ENCODE measurements at places on chromosomes 5 and 9.

DNA sequence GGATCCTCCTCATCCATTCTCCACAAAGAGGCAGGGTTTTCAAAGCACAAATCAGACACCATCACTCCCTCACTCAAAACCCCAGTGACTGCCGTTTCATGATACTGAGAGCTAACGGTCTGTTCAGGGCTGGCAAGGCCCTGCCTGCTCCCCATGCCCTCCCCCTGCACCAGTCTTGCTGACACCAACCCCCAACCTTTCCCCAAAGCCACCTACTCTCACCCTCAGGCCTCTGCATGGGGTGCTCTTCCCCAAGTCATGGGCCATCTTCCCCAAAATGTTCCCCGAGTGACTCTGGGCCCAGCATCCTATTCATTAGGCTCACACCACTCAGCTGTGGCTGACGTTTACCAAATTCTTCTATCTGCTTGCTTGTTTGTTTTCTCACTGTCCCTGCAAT, 21.7 kb upstream of the OLFM1 start:
- no peak for DNase-seq
- H3K27me3 ChIP-seq = no peaks in the 10 kb centered on the region
- H3K4me3 ChIP-seq = no peak overlapping the region
- H3K27ac ChIP-seq = no peak overlapping the region

DNA sequence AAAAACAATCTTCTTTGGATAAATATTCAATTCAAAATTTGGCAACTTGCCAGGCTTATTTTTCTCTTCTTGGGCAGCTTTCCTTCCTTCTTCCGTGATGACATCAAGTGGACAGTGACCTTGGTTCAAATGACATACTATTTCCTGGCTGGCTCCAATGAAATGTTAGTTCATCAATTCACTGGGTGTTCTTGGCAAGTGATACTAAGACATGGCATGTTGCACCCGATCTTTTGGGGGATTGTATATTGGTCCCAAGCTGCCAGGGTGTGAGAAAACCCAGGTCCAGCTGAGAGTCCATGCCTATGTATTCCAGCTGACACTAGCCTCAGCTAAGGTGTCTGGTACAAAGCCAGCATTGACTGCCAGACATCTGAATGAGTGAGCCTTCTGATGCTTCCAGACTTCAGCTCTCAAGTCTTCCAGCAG, 252.9 kb downstream of the MAT2B start:
- H3K27ac ChIP-seq = no peak overlapping the region
- H3K4me3 ChIP-seq = no peak overlapping the region
- H3K36me3 ChIP-seq = no peaks in the 10 kb centered on the region

DNA sequence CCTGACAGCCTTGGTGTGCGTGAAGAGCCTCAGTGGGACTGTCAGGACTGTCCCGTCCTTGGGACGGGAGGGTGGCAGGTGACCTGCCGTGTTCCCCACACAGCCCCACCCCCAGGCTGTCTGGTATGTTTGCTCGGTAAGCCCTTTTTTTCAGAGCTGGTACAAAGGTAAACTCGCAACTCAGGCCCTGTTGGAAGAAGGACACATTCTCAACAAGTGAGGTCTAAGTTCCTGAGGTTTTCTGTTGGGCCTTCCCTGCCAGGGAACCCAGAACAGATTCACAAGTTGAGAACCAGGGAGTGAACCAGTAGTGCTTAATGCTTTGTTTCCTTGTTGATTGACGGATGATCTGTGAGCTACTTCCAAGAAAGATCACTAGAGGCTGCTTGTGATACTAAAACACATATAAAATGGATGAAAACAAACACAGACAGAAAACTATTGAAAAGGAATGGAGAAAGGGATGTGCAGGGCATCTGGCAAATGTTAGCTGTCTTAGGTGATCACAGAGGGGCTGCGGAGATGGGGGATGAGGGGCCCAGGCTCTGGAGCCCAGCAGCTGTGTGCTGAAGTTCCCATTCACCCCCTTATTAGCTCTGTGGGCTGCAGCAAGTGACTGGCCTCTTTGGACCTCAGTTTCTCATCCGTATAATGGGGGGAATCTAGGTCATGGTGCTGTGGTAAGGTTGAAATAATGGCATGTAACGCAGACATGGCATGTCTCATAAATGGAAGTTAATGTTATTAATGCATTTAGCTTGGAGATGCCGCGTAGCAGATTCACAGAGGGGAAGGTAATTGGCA, 2.7 kb downstream of the NDST1 start:
- H3K27ac ChIP-seq = no peak overlapping the region
- no peaks in the 10 kb centered on the region for H3K4me1 ChIP-seq
- no peaks in the 10 kb centered on the region for H3K27me3 ChIP-seq
- no peaks in the 10 kb centered on the region for H3K36me3 ChIP-seq
- no peak for DNase-seq
- no peak overlapping the region for H3K4me3 ChIP-seq

DNA sequence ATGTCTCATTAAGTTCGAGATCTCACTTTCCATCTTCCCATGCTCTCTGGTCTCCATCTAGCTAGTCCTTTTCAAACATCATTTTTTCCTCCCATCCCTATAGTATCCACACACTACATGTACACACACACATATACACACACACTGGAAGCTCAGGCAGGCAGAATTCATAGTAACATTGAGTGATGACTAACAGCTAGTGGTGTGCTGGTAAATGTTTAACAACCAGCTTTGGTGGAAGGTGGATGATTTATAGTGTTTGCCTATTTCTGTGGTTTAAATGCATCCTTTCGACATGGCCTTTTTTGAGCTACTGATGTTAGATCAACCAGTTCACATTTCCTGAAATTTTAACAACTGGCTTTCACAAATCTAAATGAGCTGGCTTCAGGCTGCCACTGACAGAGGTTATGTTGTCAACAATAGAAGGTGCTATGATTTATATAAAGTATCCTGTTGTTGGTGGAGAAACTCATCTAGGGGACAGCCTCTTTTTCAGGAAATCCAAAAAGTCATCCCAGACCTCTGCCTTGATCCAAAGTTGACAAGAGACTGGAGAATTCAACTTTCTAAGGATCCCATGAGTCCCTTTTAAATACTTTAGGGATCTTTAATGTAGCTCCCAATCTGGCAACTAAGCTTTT, 117.8 kb downstream of the CCDC192 start:
- H3K4me1 ChIP-seq = no peaks in the 10 kb centered on the region
- no peak for DNase-seq
- H3K4me3 ChIP-seq = no peak overlapping the region
- H3K27ac ChIP-seq = no peak overlapping the region
- H3K36me3 ChIP-seq = no peaks in the 10 kb centered on the region
- H3K27me3 ChIP-seq = no peaks in the 10 kb centered on the region

GRCh38 chr9:28600226-28600625, 1026.9 kb upstream of the C9orf72 start:
- no peaks in the 10 kb centered on the region for H3K4me1 ChIP-seq
- no peaks in the 10 kb centered on the region for H3K36me3 ChIP-seq
- H3K27ac ChIP-seq = no peak overlapping the region

- no peak for DNase-seq
- peaks cover 4% of the 10 kb centered on the region for H3K36me3 ChIP-seq
- H3K27ac ChIP-seq = peak overlapping the region; percentile 64
- H3K27me3 ChIP-seq = no peaks in the 10 kb centered on the region
- H3K4me1 ChIP-seq = peaks cover 57% of the 10 kb centered on the region
Observed at GRCh38 chr5:111238431-111239225, 14.4 kb downstream of the CAMK4 start.

GRCh38 chr5:34632807-34633422, 23.2 kb upstream of the RAI14 start:
- no peaks in the 10 kb centered on the region for H3K4me1 ChIP-seq
- H3K27me3 ChIP-seq = no peaks in the 10 kb centered on the region
- no peaks in the 10 kb centered on the region for H3K36me3 ChIP-seq

DNA sequence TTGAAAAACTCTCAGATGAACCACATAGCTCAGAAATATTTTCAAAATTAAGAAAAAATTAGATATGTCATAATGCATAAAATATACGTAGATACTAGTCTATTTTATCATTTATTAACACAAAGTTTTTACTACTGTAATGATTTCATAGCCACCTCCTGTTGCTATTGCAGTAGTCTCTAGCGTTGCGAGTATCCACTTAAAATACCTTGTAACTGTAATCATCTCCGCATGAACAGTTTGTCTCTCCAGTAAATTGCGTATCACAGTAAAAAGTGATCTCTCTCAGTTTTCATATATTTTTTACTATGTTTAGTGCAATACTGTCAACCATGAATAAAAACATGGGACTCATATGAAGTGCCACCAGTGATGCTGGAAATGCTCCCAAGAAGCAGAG, 417.9 kb upstream of the ZNF462 start:
- H3K4me3 ChIP-seq = no peak overlapping the region
- no peaks in the 10 kb centered on the region for H3K36me3 ChIP-seq
- no peaks in the 10 kb centered on the region for H3K4me1 ChIP-seq
- DNase-seq = no peak

- no peak overlapping the region for H3K4me3 ChIP-seq
- DNase-seq = no peak
- no peaks in the 10 kb centered on the region for H3K27me3 ChIP-seq
- H3K27ac ChIP-seq = no peak overlapping the region
- no peaks in the 10 kb centered on the region for H3K36me3 ChIP-seq
Observed at GRCh38 chr9:109868722-109869121, 88.7 kb downstream of the PALM2AKAP2 start.

DNA sequence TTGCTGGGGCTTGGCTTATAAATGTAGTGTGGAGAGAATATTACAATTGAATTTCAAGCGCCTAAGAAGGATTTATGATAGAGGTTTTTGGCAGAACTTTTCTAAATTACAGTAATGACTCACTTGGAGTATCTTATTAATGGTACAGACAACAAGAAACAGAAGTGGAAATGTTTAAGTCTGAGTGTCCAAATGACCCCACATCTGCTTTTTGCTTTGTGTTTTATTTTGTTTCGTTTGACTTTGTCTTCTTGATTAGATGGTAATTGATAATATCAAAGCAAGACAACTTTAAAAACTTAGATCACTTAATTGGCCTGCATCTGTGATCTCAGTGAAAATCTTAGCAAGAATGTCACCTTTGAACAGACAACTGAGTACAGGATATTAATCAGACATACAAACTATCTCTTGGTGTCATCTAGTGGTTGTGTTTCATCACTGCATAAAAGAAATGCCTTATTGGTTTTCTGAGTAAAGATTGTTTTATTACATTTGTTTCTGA, 577.4 kb downstream of the ISL1 start:
- H3K27ac ChIP-seq = no peak overlapping the region
- H3K27me3 ChIP-seq = no peaks in the 10 kb centered on the region
- H3K4me1 ChIP-seq = no peaks in the 10 kb centered on the region
- no peaks in the 10 kb centered on the region for H3K36me3 ChIP-seq

- H3K4me3 ChIP-seq = no peak overlapping the region
- H3K4me1 ChIP-seq = no peaks in the 10 kb centered on the region
- no peaks in the 10 kb centered on the region for H3K27me3 ChIP-seq
- no peak overlapping the region for H3K27ac ChIP-seq
- no peak for DNase-seq
Observed at GRCh38 chr5:119031011-119031886, 39.6 kb upstream of the DMXL1 start.

DNA sequence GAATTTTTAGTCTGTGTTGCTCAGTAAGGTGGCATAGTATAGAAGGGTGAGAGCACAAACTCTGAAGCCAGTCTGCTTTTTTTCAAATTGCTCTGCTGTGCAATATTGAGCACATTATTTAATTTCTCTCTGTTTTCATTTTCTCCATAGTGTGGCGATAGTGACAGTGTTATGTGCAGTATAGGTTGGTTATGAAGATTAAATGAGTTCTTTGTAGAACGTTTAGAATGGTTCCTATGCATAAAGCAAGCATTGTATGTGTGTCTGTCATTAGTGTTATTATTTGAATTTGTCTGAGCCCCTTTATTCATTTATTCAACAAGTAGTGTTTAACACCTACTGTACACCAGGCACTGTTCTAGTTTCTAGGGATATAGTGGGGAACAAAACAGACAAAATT, 9.2 kb downstream of the PRR16 start:
- no peak overlapping the region for H3K27ac ChIP-seq
- no peak overlapping the region for H3K4me3 ChIP-seq
- no peaks in the 10 kb centered on the region for H3K4me1 ChIP-seq

GRCh38 chr9:125919565-125919964, 172.4 kb downstream of the PBX3 start:
- H3K36me3 ChIP-seq = no peaks in the 10 kb centered on the region
- H3K4me3 ChIP-seq = no peak overlapping the region
- no peaks in the 10 kb centered on the region for H3K4me1 ChIP-seq
- H3K27me3 ChIP-seq = no peaks in the 10 kb centered on the region
- no peak for DNase-seq
- H3K27ac ChIP-seq = no peak overlapping the region

GRCh38 chr5:135169753-135170152, 135.7 kb upstream of the PITX1 start:
- H3K27ac ChIP-seq = no peak overlapping the region
- DNase-seq = no peak
- H3K4me1 ChIP-seq = no peaks in the 10 kb centered on the region

DNA sequence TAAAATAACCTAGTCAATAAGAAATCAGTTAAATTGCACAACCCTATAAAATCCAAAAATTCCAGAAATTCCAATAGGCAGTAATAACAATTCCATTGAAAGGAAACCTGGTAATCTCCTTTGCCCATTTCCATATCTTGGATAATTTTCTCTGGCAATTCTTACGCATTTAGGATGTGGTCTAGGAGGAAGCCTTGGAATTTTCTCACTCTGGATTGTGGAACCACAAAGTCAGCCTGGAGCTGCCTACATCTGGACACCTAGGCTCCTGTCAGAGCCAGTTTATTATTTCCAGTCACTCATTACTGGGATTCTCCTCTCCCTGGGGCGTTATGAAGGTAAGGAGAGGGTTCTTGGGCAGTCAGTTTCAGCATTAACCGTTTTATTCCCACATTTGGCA, 40.3 kb upstream of the GNE start:
- H3K4me1 ChIP-seq = no peaks in the 10 kb centered on the region
- no peak for DNase-seq
- H3K27ac ChIP-seq = no peak overlapping the region
- H3K4me3 ChIP-seq = no peak overlapping the region
- no peaks in the 10 kb centered on the region for H3K36me3 ChIP-seq

DNA sequence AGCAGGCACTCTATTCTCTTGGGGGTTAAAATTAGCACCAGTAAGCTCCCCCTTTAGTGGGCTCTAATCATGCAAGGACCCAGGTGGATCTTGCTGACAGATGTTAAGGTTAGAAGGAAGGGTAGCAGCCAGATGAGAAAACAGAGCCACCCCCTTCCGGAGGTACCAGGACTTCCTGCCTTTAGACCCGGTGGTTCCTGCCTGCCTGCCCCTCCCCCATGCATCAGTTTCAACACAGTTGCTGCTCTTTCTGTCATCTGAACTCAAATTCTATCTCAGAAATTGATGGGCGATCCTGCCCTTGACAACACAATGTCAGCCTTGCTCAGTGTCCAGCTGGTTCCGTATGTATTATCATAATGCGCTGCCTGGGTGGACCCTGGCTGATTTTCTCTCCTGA, 287.3 kb downstream of the EBF1 start:
- no peak overlapping the region for H3K4me3 ChIP-seq
- H3K4me1 ChIP-seq = no peaks in the 10 kb centered on the region
- H3K27me3 ChIP-seq = no peaks in the 10 kb centered on the region
- no peaks in the 10 kb centered on the region for H3K36me3 ChIP-seq

GRCh38 chr5:10984021-10984715, 223.1 kb upstream of the DAP start:
- no peak overlapping the region for H3K27ac ChIP-seq
- H3K36me3 ChIP-seq = no peaks in the 10 kb centered on the region
- H3K27me3 ChIP-seq = no peaks in the 10 kb centered on the region
- H3K4me3 ChIP-seq = no peak overlapping the region
- no peak for DNase-seq
- H3K4me1 ChIP-seq = peaks cover 4% of the 10 kb centered on the region
